ENCODE measurements at places on chromosomes 12 and 14.

DNA sequence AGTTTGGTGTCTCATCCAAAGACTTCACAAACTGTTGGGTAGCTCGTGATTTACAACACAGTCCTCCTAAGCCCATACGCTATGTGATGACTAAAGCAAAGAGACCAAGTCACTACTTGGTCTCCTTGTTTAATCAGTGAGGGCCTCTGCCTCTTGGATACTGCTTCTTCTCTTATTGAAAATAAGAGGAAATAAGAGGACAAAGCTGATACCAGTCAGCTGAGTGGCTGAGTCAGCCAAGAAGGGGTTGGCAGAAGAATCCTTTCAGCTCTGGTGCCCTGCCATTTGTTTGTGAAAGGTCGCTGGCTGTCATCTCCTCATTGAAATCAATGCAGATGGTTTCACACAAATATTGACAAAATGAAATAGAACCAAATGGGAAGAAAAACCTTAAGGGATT lies 67.5 kb upstream of the SLC35F4 start:
- no peak for DNase-seq

GRCh38 chr14:104304451-104305351 lies 166.3 kb downstream of the KIF26A start:
- no peak for DNase-seq

GRCh38 chr12:117003883-117004404 lies 93.2 kb downstream of the FBXW8 start:
- DNase-seq: no peak

DNA sequence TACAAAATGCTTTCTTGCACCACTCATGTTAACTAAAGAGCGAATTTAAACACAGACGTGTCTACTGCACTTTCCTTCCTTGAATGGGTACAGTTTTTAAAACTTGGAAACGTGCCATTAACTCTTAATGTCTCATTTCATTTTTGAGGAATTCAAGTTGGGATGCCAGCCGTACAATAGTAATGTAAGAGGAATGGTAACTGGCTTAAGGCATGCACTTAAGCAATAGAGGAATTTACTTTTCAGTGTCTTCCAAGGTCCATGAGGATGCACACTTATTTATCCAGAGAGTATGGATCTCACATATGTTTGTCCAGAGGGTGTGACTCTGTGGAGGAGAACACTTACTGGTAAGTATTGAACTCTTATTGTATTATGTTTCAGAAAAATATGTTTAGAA lies 52.9 kb downstream of the PPP4R4 start:
- no peak for DNase-seq

GRCh38 chr12:114136631-114137030 lies 170.5 kb upstream of the RBM19 start:
- DNase-seq: no peak

DNA sequence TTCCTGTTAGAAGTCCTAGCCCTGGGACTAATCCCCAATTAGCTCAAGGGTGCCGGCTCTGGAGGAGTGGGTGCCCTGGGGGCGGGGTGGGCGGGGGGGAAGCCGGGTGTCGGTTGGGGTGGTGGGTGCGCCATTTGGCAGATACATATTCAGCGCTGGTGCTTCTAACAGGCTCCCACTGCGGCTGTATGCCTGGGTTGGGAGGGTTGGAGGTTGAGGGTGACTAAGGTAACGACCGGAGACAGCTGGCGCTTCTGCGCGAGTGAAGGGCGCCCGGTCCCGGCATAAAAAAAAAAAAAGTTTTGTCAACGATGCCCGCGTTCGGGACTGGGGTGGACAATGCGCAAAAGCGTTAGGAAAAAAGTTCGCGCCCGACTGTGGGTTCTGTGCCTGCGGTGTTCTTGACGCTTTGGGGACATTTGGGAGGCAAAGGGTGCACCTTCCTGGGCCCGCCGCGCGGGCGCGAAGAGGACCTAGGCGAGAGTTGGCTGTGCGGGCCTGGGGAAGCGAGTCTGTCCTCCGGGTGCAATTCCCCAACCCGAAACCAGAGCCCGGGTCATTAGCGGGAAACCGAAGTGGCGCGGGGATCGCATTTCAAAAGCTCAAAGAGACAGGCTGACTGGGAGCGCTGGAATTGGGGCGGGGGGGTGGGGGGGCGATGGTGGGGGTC lies 19.2 kb downstream of the TBX3 start:
- DNase-seq: no peak

DNA sequence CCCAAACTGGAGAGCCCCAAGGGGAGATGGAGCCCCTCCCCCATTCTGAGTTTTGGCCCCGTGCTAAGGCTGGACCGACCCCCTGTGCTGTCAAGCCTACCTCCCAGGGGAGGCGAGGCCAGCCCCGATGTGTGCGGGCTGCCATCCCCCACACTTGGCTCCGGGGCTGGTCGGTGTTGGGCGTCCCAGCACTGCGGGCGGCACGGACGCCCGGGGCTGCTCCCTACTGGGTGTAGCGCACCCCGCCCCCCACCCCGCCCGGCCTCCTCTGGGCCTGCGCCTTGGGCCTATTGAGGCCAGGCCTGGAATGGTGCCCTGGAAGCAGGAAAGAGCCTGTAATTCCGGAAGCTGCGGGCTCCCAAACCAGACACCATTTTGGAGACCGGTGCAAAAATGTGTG lies 2.6 kb downstream of the DCAF4 start:
- no peak for DNase-seq

DNA sequence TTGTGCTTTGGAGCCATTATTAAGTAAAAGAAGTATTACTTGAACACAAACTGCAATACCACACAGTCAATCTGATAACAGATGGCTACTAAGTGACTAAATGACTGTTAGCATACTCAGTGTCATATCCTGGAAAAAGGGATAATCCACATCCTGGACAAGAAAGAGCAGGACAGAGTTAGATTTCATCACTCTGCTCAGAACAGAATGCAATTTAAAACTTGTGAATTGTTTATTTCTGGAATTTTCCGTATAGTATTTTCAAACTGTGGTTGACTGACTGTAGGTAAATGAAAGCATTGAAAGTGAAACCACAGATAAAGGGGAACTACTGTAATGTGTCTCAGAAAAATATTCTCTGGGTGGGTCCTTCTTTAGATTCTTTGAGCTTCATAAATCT lies 458.8 kb downstream of the TMEM117 start:
- DNase-seq: no peak

GRCh38 chr12:95238150-95238549 lies 20.5 kb downstream of the VEZT start:
- DNase-seq: no peak

DNA sequence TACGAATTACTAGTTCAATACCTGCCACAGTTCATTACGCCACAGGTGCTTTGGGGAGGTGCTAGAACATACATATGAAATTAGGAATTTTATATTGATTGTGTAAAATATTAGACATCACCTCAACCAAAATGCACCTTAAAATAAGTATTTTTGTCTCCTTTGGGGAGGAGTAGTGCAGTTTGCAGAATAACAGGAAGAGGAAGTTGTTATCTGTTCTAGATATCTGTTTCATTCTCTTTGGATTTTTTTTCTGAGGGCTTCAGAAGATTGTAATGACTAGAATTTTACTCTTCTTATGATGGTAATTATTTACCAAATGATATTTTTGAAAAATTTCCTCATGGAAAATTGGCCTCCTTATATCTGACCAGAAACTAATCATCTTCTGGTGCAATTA lies 9.9 kb upstream of the GYS2 start:
- DNase-seq: no peak

- no peak for DNase-seq
Observed at GRCh38 chr12:6469092-6469491, 1.4 kb downstream of the VAMP1 start.

GRCh38 chr12:97813301-97813700 lies 350.7 kb downstream of the RMST start:
- no peak for DNase-seq

DNA sequence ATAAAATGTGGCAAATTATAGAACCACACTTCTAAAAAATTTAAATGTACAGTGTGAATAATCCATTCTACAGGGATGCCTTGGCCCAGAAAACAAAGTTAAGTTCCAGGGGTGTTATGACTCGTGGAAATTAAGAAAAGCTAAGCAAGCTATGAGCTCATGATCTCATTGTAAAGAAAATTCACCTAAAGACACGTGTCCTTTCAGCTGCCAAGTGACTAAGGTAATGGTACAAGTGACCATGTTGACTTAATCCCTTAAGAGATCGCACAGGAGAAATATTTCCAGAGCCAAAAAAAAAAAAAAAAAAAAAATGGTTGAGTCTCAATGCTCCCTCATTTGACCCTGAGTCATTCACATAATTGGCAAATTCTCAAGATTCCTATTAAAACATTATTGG lies 51.4 kb upstream of the ANO2 start:
- DNase-seq: no peak

DNA sequence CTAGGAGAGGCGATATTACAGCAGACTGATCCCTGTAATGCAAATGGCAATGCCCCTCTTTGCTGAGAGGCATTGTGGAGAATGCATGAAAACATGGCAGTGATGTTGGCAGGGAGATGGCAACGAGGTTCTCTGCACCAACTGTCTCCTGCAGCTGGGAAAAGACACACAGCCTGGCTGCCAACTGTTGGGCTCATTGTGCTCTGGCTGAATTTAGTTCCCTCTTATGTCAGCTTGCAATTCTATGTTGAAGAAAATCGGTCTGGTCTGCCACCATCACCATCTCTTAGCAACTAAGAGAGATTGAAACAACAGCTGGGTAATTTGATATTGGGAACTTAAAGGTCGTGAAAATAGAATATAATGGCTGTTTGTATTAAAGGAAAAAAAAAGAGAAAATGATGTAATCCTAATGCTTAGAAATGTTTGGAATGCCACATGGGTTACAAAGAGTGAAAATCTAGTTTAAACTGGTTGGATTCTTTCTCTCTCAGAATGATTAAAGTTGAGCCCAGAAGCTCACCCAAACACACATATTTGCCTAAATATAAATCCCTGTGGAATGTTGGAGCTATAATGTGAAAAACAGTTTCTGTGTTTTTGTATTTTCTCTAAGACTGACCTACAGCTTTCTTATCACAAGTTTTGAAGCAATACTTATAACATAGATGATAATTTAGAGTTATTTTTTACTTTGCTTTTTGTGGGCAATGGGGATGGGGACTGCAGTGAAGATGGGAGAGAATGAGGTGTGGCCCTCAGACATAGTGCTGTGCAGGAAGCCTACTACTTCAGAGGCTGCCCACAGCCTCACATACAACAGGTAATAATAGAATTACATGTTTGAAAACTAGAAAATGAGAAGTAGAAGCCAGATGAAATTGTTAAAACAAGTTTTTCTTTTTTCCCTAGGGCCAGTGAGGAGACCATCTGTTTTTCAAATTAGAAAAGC lies 143.7 kb downstream of the AKAP6 start:
- DNase-seq: no peak

- DNase-seq: no peak
Observed at GRCh38 chr12:113077859-113078255, 21.3 kb downstream of the DTX1 start.

- no peak for DNase-seq
Observed at GRCh38 chr12:27965966-27966365, 6.6 kb downstream of the PTHLH start.

GRCh38 chr14:102097441-102098135 lies 10.7 kb upstream of the HSP90AA1 start:
- DNase-seq: no peak

DNA sequence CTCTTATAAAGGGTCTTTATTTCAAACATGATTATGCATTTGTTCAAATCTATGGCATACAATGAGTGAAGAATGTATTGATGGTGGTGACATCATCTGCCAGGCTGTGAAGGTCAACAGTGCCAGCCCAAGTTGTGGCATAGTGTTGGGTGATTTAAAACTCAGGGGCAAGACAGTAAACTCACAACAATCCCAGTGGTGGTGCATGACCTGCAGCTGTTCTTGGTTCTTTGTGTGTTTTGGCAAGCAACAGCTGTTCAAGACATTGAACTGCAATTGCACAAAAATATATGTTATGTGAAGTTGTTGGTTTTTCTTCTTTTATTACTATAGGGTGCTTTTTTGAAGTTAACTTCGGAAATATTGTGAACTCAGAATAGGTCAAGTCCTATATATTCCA lies 851.6 kb downstream of the NRXN3 start:
- no peak for DNase-seq

DNA sequence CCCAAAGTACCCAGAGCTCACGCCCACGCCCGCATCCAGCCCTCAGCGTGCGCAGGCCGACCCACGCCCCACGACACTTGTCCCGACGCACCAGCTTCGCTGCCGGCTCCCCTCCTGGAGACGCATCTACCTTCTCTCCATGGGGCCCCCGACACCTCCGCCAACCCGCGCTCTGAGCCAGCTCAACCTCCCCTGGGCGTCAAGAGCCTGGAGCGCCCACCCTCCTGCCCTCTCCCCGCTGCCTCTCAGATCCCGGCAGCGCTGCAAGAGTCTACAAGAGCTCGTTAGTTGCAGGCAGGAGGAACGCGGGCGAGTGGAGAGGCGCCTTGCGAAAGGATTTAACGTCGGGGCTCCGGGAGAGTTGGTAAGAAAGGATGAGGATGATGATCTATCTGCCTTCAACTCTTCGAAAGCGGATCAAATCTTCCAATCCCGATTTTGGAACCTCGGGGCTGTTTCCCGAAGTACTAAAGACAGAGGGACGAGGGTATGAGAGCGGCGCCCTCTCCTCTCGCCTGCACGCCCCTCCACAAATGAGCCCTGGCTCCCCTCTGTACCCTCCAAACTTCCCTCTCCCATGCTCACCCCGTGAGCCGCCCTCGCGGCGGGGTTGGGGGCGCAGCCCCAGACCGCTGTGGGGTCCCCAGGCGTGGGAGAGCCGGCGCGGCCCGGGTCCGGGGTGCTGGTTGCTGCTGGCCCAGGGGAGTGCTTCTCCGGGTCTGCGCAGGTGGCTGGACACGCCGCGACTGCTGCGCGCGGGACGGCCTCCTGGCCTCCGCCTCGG lies 979 bp downstream of the LTBP2 start:
- DNase-seq: no peak

DNA sequence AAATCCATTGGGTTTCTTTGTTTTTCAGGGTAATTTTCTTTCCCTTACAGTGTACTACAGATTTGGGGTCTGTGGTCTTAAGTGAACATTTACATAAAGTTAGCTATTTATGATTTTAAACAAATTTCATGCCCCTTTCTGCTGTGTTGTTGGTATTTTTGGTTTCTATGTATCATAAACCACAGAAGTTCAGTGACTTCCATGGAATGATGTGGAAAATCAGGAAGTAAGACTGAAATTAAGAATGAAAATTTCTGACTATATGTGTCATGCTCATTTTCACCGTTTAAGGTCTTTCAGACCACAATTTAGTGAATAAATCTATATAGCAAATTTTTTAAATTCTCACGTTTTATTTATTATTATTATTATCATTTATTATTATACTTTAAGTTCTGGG lies 31.7 kb downstream of the ETV6 start:
- DNase-seq: no peak

- no peak for DNase-seq
Observed at GRCh38 chr14:103489621-103490020, 33.0 kb downstream of the CKB start.

- no peak for DNase-seq
Observed at GRCh38 chr14:96663491-96664067, 133.6 kb upstream of the VRK1 start.
